ENCODE measurements at places on chromosomes 12 and 14. TPM values are rescaled to one million over a fixed set of nuclear protein-coding genes. Genes with fewer than 3 reads are reported as not detected.

TMEM30B gene
- total RNA-seq: 0.42 TPM

TSPAN19 gene
- not detected for total RNA-seq

OVCH1 gene
- total RNA-seq: not detected

COX8C gene
- total RNA-seq: not detected

BMAL2 gene
- total RNA-seq: 18.7 TPM

CDCA3 gene
- 77.6 TPM for total RNA-seq

CCDC175 gene
- not detected for total RNA-seq

C12orf54 gene
- not detected for total RNA-seq

NRIP2 gene
- not detected for total RNA-seq

MEG3 gene
- 49.4 TPM for total RNA-seq

DCN gene
- total RNA-seq: not detected

BICDL1 gene
- 3.8 TPM for total RNA-seq

NT5DC3 gene
- 32.8 TPM for total RNA-seq

FITM1 gene
- not detected for total RNA-seq

CBX5 gene
- total RNA-seq: 32.0 TPM

CPNE6 gene
- 0.14 TPM for total RNA-seq

CISTR gene
- total RNA-seq: not detected

NXPH4 gene
- total RNA-seq: 6.8 TPM

Data from A549 treated with dexamethasone at 1 μM for 4 hours (cell line).